ENCODE measurements at places on chromosomes 6 and 20. TPM values are rescaled to one million over a fixed set of nuclear protein-coding genes. Genes with fewer than 3 reads are reported as not detected.

The SGK2 gene
- total RNA-seq: 0.35 TPM

The CCDC170 gene
- 0.53 TPM for total RNA-seq

The PI3 gene
- not detected for total RNA-seq

The SLC44A4 gene
- 0.12 TPM for total RNA-seq

The ABT1 gene
- total RNA-seq: 18.5 TPM

The MAFB gene
- total RNA-seq: 1.3 TPM

The VPS16 gene
- total RNA-seq: 42.3 TPM

The STMN3 gene
- total RNA-seq: 1.7 TPM

The PGC gene
- not detected for total RNA-seq

The HDDC2 gene
- total RNA-seq: 12.6 TPM

The IRAK1BP1 gene
- 3.0 TPM for total RNA-seq

The PRDM1 gene
- 4.8 TPM for total RNA-seq

The GMEB2 gene
- total RNA-seq: 14.1 TPM

The FAM217A gene
- total RNA-seq: not detected

The PLEKHG1 gene
- 49.7 TPM for total RNA-seq

The FAM209B gene
- total RNA-seq: not detected

The LHFPL5 gene
- total RNA-seq: not detected

The CRYBG1 gene
- total RNA-seq: 25.0 TPM

The COL19A1 gene
- total RNA-seq: not detected

The MDFI gene
- 45.8 TPM for total RNA-seq

The PPP1R16B gene
- total RNA-seq: 68.1 TPM

The TINAG gene
- 0.21 TPM for total RNA-seq

The MCM8 gene
- 14.4 TPM for total RNA-seq

The GABRR1 gene
- not detected for total RNA-seq

The SCRT2 gene
- total RNA-seq: not detected

The CLIC5 gene
- total RNA-seq: 0.14 TPM

The NR2E1 gene
- total RNA-seq: not detected

The TRIM15 gene
- not detected for total RNA-seq

The SNAP25 gene
- total RNA-seq: 4.4 TPM

The LSM14B gene
- total RNA-seq: 34.0 TPM

The SSR1 gene
- total RNA-seq: 149 TPM

The CST5 gene
- not detected for total RNA-seq

The ZC3H12D gene
- not detected for total RNA-seq

The FOXC1 gene
- total RNA-seq: 15.9 TPM

The NT5DC1 gene
- total RNA-seq: 24.3 TPM

The SESN1 gene
- 15.6 TPM for total RNA-seq

The RAET1E gene
- total RNA-seq: not detected

The ZSCAN23 gene
- 1.7 TPM for total RNA-seq

The ZNF831 gene
- not detected for total RNA-seq

The AVP gene
- not detected for total RNA-seq

The TREM2 gene
- total RNA-seq: not detected

The GINS1 gene
- total RNA-seq: 26.3 TPM

The MTO1 gene
- 25.1 TPM for total RNA-seq

The CST3 gene
- total RNA-seq: 251 TPM

The LKAAEAR1 gene
- total RNA-seq: not detected

The PROKR2 gene
- total RNA-seq: not detected
